ENCODE measurements at places on chromosomes 2 and 18.

DNA sequence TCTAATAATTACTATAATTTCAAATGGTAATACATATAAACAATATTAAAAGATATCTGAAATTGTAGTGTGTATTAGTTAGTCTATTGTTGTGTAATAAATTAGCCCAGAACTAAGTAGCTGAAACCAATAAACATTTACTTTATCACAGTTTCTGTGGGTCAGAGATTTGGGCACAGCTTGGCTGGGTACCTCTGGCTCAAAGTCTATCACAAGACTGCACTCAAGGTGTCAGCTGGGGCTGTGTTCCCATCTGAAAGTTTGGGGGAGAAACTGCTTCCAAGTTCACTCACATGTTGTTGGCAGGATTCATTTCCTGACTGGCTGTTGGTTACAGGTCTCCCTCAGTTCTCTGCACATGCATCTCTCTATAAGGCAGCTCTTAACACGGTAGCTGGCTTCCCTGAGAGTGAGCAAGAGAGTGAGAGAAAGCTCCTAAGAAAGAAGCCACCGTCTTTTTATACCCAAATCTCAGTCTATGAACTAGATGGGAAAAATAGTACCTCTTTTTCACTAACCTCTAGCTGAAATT lies 25.6 kb upstream of the WIPF1 start:
- no peak for DNase-seq

DNA sequence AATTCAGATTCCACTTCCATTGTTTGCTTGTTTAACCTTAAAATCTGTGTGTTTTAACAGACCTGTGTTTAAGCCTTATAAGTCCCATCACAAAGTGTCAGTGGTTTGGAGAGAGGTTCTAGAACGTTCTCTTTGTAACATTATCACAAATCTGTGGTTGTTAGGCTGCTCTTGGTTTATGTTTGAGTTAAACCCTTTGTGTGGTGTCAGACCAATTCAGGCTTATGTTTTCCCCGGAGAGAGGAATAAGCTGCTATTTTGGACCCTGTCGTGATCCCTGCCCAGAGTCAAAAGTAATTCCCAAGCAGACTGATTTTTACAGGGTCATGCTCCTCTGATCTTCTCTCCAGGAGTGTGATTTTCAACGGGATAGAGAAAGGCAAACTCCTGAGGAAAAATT lies 43.8 kb upstream of the LTBP1 start:
- no peak for DNase-seq

- DNase-seq, result no peak
Measured at GRCh38 chr18:73201940-73202339, 334.2 kb upstream of the NETO1 start.

GRCh38 chr2:144834998-144835633 lies 315.2 kb upstream of the ZEB2 start:
- DNase-seq, result no peak

DNA sequence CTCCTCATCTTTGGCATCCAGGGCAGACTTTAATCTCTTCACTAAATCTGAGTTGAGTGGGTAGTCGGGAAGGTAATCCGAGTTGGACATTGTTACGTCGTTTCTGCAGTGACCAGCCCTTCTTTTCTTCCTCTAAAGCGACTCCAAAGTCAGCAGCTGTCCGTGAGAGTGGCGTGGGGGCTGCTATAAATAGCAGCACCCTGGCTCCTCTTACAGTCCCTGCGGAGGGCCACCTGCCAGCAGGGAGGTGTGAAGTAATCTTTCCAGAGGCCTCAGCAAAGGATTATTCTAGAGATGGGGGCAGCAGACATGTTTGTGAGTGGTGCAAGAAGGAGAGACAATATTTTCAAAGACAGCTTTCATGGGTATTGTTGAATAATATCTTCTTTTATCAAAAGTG lies at the start of gene ASB18:
Gene ASB18 (minus strand): TSS at position 151 of the 400 bp plus-strand sequence. CDS start 61 bp downstream, at position 90.
- DNase-seq, result no peak

DNA sequence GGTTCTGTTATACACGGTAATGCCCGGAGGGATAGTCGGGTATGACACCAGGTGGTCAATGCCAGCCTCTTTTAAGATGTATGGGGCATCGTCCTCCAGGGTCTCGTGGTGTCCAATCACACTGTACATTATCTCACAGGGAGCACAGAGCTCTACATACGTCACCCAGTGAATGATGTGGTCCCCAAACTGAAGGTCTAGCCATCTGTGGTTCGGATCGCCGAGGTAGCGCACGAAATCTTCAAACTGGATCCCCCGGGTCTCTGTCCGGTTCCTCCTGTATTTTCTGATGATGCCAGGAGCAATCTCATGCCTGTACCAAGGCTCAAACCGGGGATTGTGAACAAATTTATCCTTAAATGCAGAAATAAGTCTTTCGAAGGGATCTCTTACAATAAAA lies 24.1 kb downstream of the CHST10 start:
- DNase-seq, result no peak

All from stimulated activated CD8-positive, alpha-beta memory T cell treated with anti-CD3 and anti-CD28 coated beads, Interleukin-15, amount 100 ng/mL, for 48 hours (primary cell).